ENCODE measurements at places on chromosomes 2 and 18.

DNA sequence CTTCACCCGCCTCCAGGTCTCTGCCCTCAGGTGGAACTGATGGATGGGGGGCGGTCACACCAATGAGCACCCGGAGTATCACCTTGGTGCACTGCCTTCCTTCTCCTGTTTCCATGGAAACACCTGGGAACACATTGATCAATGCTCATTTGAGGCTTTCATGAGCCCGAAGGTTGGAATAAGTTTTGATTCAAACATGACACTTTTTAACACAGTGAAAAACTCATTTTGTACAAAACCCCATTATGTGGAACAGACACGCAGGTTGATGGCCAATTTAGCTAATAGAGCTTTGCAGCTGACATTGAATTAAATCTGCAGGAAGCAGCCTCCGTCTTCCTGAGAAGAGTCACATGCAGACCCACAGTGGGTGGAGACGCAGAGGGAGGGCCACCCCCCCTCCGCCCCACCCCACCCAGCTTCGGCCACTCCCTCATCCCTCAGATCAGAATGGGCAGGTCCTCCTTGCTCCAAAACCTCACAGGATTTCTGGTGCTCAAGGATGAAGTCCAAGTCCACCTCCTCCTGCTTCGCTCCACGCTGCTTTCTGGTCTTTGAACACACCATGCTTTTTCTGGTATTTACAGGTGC, 96.0 kb upstream of the MYCN start:
- no peak for DNase-seq

DNA sequence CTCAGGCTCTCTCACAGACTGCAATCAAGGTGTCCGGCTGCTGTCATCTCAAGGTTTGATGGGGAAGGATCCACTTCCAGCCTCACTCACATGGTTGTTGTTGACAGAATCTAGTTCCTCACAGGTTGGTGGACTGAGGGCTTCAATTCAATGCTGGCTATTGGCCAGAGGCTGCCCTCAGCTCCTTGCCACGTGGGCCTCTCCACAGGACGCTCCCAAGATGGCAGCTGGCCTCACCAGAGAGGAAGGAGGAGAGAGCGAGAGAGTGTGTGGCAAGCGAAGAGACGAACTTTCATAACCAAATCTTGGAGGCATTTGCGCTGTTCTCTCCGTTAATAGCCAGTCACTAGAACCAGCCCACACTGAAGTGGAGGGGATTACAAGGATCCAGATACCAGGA, 13.5 kb upstream of the DNMT3A start:
- no peak for DNase-seq

DNA sequence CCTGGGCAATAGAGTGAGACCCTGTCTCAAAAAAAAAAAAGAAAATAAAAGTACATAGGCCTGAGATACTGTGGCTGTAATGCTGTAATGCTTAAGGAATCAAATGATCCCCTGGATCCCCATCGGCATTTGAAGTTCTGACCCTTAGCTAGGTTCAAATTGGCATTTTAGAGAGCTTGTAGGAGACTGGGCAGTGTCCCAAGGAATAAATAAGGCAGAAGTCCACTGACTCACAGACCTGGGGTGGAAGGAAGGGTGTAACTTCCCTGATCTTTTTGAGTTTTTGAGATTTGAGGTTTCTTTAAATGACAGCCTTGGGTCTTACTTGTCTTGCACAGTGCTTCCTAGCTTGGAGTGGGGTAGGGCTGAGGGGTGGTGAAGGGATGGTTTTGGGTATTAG, 553.7 kb downstream of the SLC4A3 start:
- DNase-seq = no peak

DNA sequence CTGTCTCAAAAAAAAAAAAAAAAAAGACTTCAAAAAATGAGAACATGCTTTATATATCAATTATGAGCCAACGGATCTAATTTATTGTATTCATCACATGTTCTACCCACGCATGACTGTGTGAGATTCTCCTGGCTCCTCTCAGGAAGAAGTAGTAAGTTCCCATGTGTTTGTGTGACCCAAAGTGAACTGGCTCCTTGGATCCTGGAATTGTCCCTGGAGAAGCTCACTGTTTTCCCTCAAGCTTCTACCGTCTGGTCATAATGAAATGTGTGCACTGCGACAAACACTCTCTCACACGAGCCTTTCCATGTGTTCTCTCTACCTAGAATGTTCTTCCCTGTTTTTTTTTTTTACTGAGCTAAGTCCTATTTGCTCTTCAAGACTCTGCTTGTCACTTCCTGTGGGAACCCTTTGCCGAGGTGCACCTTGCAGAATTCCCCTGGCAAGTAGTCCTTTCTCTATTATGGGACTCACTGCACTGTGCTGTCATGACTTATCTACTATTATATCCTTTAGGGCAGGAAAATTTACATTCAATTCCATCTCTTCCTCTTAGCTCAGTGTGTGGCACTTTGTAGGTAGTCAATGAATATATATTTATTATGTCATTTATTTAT, 83.2 kb upstream of the THOC1 start:
- DNase-seq = no peak

GRCh38 chr2:142874293-142874814, 3.1 kb upstream of the KYNU start:
- DNase-seq = no peak

DNA sequence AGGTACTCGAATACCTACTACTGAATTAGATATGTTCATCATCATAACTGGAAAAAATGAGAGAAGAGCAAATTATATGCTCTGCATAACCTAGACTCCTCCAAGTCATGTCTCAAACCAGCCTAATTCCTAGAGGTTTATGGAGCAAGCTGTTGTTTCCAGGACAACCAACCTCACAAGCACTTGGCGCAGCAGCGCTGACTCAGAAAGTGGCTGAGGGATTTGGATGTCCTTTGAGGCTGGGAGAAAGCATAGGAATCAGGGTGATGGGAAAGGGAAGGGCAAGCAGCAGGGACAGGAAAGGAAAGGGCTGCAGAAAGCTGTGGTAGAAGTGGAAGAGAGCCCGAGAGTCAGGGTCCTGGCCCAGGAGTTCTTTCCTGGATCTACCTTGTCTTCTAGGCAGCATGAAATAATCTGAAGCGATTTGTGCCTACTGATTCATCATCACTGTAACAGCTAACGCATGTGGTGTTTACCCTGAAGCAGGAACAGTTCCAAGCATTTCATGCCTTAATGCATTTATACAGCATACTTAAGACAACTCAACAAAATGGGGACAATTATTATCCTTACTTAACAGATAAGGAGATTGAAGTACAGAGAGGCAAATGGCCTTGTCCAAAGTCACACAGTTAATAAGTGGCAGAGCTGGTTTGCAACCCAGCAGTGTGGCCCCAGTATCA, 3.7 kb downstream of the PLEK start:
- DNase-seq = no peak

DNA sequence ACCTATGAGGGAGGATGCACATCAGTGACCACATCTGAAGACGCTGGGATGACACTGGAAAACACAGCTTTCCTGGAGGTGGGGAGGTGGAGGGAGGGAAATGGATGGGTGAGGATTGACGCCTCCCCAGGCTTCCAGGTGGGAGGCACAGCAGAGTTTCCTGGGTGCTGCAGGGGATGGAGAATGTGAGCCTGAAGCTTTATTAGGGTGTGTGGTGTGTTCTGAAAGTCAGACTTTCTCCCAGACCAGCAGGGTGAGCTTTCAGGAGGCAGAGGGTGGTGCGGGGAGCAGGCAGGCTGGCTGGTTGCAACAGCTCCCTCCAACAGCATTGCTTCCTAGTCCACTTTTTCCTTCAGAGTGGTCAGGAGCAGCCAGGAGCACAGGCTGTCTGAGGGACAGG, 263.1 kb downstream of the CELF4 start:
- DNase-seq = no peak

DNA sequence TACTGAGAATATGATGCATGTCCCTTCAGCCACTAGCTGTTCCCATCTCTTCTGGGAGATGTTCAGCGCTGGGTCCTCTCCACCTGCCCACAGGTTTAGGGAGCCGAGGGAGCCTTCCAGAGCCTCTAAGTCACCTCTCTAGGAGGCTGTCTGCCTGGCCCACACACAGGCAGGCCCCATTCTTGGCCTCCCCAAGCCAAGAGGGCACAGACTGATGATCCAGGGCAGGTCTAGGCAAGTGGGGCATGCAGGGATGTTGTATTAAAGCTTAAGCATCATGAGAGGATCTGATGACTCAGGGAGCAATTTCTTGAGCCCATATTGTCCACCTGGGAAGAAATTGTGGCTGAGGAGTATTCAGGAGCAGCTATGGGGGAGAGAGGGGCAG, 19.9 kb downstream of the TMSB10 start:
- DNase-seq = no peak

DNA sequence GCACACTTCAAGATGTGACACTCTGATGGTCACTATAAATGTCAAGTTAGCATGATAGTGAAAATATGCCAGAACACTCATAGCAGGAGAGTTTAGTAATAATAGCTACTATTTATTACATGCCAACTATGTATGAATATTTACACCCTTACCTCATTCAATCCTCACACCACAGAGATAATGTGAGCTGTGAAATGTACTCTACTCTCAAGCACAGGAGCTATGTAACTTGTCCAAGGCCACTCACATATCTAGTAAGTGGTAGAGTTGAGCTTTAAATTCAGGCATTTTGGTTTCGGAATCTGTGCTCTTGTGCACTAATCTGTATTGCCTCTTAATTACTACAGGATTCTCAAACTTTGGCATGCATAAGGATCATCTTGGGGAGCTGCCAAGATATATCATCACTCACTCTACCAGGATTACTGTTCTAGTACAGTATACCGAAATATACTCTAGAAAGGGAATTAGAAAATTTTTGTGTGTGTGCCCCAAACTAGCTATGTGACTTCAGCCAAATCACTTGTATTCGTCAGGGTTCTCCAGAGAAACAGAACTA, 154.3 kb downstream of the PLCL1 start:
- DNase-seq = no peak

DNA sequence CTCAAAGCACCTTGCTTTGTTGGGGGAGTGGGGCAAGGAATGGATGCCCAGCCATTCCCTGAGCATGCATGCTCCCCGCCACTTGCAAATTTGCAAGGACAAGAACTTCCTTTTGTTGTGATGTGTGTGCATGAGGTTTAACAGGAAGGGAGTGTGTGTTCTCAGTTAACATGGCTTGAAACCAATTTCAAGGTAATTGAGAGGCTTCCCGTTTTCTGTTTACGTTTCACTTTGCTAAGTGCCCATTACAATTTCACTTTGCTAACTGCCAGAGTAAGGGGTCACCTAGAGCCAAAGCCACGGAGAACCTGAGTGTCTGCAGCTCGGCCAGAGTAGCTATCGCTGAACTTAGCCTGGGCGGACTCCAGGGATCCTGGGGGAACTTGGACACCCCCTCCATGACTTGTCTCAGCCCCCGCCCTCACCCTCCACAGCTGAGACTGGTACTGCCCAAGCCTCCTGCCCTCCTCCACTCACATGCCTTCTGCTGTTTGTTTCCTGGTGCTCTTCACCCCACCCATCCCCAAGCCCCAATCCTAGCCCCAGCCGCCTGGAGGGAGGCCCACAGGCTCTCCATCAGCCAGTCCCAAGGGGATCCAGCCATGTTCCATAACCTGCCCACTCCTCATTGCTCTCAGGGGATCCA, 53.6 kb upstream of the LAPTM4A start:
- no peak for DNase-seq

DNA sequence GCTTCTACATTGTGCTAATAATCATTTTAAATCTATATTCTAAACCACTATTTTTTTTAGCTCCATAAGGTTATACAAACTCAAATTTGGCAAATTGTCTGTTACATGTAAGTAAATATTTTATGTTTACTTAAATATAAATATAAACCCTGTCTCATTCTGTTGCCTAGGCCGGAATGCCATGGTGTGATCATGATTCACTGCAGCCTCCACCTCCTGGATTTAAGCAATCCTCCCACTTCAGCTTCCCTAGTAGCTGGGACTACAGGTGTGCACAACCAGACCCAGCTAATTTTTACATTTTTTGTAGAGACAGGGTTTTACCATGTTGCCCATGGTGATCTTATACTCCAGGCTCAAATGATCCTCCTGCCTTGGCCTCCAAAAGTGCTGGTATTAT, 124.7 kb downstream of the MEIS1 start:
- DNase-seq = no peak

DNA sequence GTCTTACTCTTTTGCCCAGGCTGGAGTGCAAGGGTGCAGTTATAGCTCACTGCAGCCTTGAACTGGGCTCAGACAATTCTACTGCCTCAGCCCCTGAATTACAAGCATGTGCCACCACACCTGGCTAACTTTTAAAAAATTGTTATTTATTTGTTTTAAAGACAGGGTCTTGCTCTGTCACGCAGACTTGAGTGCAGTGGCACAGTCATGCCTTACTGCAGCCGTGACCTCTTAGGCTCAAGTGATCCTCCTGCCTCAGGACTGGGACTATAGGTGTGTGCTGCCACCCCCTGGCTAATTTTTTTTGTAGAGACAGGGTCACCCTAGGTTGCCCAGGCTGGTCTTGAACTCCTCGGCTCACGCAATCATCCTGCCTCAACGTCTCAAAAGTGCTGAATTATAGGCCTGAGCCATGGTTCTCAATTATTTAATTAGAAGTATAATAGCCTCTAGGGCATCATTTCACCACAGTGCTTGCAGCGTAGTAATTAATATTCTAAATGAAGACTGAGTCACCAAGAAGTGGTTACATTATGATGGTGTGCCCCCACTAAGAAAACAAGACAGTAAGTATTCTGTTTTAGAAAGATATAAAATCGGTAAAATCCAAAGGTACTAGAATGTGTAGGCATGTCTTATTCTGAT, 69.6 kb downstream of the EML4 start:
- no peak for DNase-seq

DNA sequence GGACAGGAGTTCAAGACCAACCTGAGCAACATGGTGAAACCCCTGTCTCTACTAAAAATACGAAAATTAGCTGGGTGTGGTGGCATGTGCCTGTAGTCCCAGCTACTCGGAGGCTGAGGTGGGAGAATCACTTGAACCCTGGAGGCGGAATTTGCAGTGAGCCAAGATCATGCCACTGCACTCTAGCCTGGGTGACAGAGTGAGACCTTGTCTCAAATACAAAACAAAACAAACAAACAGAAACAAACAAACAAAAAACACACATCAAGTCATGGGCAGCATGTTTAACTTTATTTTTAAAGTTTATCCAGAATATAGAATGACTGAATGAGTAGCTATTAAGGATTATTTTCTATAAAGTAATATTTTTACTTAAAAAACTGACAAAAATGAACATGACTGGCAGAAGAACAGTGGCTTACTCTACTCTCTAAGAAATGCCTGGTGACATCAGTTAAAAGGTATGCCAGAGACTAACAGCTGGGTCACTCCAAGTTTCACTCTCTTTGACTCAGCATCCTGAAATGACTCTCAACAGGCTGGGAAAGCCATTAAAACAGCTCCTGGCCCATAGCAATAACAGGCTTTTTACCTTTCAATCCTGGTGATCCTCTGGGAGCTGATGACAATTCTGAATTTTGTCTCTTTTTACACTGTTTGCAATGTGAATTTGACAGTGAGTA, 281.6 kb upstream of the STON1 start:
- no peak for DNase-seq

- no peak for DNase-seq
Measured at GRCh38 chr18:332721-333510, 65.1 kb upstream of the THOC1 start.
